ENCODE measurements at places on chromosomes 3 and 15.

GRCh38 chr15:78340231-78341056, at the start of gene CRABP1:
Gene CRABP1 (plus strand): TSS chr15:78340353. CDS start chr15:78340429, 76 bp downstream.
- DNase-seq: no peak

DNA sequence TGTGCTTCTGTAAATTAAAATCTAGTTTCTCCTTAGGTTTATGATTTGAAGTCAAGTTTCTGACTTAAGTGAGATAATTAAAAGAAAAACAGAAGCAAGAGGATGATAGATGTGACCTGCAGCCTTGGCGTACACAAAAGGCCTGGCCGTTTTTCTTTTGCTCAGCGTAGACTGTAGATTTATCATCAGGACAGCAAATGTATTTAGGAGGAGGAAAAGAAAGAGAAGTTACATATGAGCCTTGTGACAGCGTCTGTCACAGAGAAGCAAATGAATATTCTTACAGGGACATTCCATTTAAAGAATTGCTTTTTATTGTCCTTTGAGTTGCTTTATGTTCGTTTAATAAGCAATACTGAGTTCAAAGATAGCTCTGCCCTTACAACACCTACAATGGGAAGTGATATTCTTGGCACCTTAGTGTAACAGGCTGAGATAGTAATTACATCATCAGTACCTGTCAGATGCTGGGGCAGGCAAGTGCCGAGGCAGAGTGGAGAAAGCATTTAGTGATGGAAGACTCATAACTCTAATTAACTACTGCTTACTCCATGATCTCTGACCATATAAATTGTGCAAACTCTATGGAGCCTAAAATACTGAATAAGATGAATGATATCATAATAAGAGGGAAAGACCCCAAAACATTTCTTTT, 311.5 kb downstream of the MFSD1 start:
- no peak for DNase-seq

DNA sequence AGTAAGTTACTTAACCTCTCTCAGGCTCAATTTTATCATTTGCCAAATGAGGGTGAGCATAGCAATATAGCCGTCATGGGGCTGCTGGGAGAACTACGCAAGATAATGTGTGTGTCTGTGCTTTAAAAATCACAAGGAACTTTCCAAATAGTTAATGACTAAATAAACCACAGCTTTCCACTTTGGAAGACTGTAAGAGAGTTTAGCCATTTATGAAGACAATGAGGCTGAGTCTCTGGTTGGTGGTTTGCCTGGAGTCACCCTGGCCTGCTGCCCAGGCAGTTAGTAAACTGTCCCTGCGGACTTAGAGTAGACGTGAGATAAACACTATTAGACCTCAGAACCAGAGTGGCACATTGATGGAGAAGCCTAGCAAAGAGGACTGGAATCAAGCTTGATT, 357.7 kb downstream of the CLSTN2 start:
- no peak for DNase-seq

GRCh38 chr15:36507458-36507857, 72.0 kb upstream of the CDIN1 start:
- no peak for DNase-seq

- DNase-seq: no peak
Observed at GRCh38 chr3:89157575-89157974, 50.2 kb downstream of the EPHA3 start.

GRCh38 chr3:106333911-106334618, 465.3 kb upstream of the CBLB start:
- DNase-seq: peak; percentile 63

- no peak for DNase-seq
Observed at GRCh38 chr3:112005091-112005672, 6.5 kb downstream of the TAGLN3 start.

DNA sequence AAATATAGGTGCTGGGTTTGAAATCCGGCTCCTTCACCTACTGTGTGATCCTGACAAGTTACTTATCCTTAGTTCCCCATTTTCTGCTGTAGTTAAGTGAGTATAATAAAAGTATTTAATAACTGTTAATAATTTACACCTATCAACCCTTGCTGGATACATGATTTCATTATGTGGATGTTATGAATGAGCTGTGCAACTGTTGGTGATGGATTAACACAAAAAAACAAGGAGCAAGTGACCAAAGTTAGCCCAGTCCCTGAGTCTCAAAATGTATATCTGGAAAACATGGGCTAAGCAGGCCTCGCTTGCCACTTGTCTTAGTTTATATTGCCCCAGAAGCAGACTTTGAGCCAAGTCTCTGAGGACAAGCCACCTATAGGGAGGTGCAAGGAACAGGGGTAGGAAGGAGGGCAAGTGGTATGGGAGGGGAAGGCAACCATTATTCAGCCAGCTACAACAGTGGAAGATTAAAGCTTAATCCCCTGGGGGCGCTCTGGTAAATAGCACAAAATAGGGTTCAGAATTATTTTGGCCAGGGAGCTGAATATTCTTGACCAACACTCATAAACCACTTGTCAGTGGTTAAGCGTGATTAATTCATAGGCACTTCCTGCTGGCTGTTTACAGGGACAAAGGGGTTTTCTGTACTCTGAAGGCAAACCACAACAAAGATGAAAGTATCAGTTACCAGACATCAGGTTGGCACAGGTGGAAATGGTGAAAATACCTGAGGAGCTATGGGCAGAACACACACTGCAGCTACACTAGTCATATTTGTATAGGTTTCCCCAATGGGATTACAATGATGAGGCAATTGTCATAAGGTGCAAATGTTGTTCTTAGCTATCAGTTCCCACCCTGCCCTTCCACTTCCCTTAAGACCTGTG, 76.2 kb downstream of the TRIM42 start:
- DNase-seq: no peak

DNA sequence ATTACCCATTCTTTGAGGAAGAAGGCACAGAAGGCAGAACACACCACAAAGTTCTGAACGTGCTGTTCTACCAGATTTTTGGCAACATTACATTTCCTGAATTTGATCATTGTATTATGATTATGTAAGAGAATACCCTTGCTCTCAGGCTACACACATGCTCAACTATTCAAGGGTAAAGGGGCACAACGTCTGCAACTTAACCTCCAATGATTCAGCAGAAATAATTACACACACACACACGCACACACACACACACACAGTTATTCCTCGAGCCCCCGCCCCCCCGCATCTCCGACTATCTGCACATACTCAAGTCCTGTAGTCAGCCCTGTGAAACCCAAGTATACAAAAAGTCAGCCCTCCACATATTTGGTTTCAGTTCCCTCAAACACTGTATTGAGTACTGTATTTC, 26.8 kb downstream of the RPN1 start:
- no peak for DNase-seq

DNA sequence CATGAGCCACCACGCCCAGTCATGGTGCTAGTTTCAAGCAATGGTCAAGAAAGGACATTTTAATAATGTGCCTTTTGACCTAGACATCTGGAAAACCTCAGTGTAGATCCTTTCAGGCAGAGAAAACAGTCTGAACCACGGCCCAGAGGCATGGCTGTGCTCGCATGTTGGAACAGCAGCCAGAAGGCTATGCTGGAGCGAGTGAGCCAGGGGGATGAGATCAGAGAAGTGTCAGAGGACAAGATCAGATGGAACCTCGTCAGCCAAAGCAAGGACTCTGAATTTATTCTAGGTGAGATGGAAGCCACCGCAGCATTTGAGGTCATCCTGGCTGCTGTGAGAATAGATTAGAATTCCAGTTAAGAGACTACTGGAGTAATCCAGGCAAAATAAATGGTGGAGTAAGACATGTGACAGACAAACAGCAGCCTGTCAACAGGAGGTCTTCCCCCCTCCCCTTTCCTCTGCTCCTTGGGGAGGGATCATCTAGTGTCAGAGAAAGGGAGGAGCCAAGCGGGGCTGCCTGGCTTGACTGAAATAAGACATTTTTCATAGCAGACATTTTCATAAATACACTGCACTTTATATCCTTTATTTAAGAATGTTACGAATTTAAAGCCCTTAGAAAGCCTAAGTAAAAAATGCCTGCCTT, 40.4 kb upstream of the ACKR4 start:
- no peak for DNase-seq

DNA sequence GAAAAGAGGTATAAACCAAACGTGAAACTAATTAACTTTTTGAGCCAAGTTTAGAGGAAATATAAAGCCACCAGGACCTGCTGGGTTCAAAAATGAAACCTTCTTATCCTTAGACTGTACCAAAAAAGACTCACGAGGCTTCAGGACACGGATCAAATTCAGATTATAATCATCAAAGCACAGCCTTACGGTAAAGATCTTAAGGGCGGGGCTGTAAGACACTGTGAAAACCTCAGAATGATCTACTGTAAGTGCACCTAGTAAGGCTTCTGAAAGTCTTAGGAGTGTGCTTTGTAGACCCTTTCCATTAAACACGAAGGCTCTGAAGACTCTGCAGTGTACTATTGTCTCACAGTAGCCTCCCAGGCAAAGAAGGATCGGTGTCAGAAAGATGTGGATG, 26.8 kb downstream of the TARS3 start:
- no peak for DNase-seq

- DNase-seq: no peak
Observed at GRCh38 chr15:38600236-38600635, 35.6 kb upstream of the RASGRP1 start.

Data from stimulated activated CD4-positive, alpha-beta T cell treated with anti-CD3 and anti-CD28 coated beads, TNF-alpha, amount 100 ng/mL, for 24 hours (primary cell).